GM12892 (cell line): ENCODE measurements at places on chromosomes 3 and 15.

DNA sequence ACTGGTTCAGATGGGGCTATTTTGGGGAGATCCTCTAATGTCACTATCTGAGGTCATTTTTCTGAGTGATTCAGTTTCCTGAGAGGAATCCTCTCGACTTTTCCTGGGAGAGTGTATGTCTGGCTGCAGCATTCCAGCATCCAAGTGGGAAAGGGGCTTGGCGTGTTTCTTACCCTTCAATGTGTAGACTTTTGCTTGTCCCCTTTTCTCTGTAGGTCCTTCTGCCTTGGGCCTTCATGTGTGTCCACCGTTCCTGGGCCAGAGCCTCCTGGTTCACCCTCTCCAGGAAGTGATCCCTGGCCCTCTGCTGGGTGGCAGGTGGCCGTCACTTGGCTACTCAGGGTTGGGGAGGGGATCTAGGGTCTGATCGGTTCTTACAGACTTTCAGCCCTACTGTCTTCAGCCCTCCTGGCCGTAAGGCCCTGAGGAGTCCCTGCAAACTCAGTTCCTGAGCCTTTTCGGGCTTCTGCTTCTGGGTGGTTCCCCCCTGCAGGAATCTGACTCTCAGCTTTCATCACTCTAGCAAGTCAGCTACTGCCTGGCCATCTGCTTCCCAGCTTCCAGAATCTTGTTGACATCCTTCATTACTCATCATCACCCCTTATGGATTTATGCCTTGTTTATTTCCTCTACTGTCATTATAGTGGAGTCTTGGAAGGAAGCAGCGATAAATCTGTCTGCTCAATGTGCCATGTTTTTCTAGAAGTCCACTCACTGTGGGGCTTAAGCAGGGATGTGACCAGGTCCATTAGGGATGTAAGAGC is 36.5 kb downstream of the GOLGA6L10 start:
- no peak for DNase-seq

GRCh38 chr15:87527416-87527815 is 729.1 kb downstream of the NTRK3 start:
- DNase-seq = no peak

DNA sequence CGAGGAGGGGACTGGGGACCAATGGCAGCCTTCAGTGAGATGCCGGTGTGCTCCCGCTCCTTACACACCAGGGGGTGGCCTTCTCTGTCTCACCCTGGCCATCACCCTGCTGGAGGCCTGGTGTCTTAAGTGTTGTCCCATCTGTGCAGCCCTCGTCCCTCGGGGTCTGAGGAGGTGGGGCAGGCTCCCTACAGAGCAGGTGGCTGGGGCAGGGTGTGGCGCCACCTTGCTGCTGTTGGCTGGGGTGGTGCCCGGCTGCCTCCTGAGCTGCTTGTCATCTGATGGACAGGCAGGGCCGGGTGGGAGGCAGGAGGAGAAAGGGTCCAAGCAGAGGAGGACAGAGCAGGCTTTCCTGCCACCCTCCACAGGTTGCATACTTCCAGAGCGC is 25.9 kb downstream of the PTPN23 start:
- DNase-seq = no peak

- DNase-seq = no peak
Measured at GRCh38 chr15:33624439-33624838, 313.7 kb downstream of the RYR3 start.

GRCh38 chr3:26091096-26091495 is 301.2 kb downstream of the OXSM start:
- DNase-seq = no peak

DNA sequence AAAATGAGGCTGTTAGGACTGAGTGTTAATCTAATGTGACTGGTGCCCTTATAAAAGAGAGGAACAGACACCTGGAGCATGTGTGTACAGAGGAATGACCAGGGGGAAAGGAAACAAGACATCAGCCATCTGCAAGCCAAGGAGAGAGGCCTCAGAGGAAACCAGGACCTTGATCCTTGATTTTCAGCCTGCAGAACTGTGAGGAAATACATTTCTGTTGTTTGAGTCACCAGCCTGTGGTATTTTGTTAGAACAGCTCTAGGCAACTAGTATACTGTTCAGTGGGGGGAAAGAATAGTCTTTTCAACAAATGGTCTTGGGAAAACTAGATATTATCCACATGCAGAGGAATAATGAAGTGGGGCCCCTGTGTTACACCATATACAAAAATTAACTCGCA is 80.6 kb downstream of the CCR1 start:
- DNase-seq = no peak

- DNase-seq = no peak
Measured at GRCh38 chr3:22982981-22983587, 220.0 kb upstream of the UBE2E2 start.

GRCh38 chr3:12956316-12956660 is 114.9 kb upstream of the RPL32 start:
- DNase-seq = no peak

DNA sequence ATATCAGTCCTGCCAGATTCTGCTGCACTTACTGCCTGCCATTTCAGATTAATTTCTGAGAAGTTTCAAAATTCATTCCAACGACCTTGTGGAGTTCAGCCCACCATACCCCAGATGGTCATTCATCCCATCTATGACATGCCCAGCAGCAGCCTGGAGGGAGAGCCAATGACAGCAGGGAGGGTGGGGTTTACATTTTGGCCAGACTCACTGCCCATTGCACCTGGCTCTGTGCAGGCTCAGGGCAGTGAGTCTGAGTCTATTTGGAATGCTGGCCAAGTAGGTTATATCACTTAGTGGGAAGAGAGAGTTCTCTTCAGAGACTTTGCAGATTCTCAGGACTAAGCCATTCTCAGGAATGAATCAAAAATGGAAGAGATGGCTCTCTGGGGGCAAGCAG is 21.5 kb downstream of the SRPRB start:
- no peak for DNase-seq

DNA sequence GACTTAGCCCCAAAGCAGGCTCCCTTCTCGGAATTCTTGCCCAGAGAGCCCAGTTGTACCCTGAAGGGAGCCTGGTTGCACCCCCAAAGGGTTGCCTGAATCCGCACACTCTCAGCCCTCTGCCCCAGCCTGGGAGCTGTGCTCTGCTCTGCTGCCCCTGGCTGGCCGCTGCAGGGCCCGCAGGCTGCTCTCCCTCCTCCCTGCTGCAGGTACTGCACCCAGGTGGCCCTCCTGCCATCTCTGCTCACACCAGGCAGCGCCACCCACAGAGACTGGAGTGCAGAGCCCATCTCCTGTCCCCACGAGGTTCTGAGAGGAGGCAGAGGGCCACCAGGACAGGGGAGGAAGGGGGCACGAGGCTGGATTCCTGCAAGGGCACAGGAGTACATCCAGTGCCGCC is 134.2 kb upstream of the NSMCE3 start:
- DNase-seq = no peak

GRCh38 chr3:27186013-27186412 is 183.2 kb downstream of the NEK10 start:
- DNase-seq = no peak

DNA sequence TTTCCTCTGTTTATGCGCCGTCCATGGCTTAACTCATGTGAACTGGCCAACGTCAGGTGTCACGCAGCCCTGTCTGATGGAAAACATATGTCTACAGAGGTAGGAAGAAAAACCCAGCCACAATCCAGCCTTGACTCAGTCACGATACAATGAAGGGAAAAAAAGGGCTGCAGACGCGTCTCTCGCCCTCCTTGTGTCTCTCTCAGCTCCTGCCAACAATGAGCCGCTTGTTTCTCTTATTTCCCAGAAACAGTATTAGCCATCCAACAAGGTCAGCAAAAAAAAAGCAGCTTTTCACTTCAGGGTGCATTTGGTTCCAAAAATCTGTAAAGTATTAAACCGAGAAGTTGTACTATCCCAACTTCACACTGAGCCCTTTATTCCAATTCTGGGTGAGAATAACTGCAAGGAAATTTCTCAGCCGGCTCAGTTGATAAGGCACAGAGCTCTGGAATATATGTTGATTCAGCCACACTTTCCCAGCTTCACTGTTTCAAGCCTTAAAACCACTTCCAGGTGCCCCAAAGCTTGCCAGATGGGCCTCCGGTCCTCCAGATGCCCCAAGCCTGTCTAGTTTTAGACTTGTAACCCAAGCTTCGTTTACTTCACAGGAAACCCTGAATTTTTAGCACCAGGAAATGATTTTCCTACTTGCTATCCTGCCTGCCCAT is 79.4 kb downstream of the TM4SF4 start:
- no peak for DNase-seq

- DNase-seq = no peak
Measured at GRCh38 chr3:48514431-48515227, 10.7 kb upstream of the SHISA5 start.

- no peak for DNase-seq
Measured at GRCh38 chr3:105465251-105465853, 98.6 kb downstream of the ALCAM start.

DNA sequence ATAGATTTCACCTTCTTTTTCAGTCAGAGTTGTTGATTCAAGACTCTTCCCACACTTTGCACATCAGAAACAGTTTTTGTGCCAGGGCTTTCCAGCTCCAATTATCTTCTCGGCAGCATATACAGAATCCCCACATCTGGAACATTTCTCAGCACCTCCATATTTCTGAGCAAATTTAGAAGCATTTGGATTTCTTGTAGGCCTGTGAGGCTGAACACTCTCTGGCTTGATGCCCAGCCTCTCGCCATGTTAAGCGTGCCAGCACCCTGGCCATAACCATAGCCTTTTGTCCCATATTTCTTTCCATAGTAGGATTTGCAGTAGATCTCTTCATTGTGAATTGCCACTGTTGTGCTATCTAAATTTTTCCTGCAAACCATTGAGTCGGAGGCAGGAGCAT is 28.3 kb downstream of the CD80 start:
- DNase-seq = no peak

GRCh38 chr15:32641517-32642059 is at the start of gene SCG5:
TSS of gene SCG5 (plus strand) at chr15:32641710. CDS start at chr15:32643593, 1,883 bp downstream.
- DNase-seq = no peak

DNA sequence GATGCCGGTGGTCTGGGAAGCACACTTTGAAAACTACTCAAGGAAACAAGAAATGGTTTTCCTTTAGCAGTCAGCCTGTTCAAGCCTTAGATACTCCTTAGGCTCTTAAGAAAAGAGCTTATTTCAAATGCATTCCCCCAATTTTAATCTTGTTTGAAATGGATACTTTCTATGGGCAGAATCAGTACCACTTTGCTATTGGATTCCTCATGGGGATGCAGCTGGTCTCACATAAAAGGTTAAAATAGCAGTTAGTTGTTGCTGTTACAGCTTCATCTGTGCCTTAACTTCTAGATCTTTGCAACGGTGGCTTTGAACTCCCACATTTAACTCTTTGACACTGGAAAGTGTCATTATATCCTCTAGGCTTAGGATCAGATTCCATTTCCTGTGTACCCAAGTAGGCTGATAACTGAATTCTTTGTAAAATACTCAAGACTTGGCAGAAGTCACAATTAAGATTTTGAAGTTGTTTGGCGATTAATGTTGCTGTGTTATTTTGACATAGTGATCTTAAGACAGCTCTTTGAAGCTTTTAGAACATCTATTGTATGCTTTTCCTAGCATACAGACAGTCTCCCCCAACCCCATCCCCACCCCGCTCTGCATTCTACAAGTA is 2.2 kb downstream of the THBS1 start:
- DNase-seq = no peak

DNA sequence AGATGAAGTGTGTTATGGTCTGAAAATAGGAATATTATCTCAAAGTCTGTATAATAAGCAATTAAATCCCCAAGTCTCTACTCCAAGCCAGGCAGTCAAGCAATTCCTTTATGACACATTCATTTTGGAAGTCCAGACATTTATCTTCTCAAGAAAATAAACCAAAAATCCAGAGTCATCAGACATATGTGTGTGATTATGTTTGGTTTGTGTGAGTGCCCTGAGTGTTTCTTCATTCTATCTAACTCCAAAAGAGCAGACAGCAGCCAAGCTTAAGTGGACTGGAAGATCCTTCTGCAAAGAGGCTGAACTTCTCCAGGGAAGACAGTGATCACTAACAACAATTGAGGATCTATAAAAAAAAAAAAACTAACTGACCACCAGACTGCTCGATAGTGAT is 239.8 kb downstream of the STAG1 start:
- no peak for DNase-seq
